Activated T-helper 1 cell treated with anti-CD3 and anti-CD28 coated beads, Interleukin-12 subunit alpha, Interleukin-12 subunit beta, Interleukin-2, Interleukin-4 antibody, amounts not matched to agents 30 ng/mL and 10 ng/mL and 1 ng/mL, durations not matched to agents 14 hours and 24 hours and 36 hours (primary cell): ENCODE measurements at places on chromosomes 12 and 14. TPM values are rescaled to one million over a fixed set of nuclear protein-coding genes. Genes with fewer than 3 reads are reported as not detected.

- no peaks in the 10 kb centered on the region for H3K4me1 ChIP-seq
- H3K27me3 ChIP-seq = no peaks in the 10 kb centered on the region
- no peaks in the 10 kb centered on the region for H3K36me3 ChIP-seq
These were observed 402.0 kb downstream of the SYT1 start for GRCh38 chr12:79266343-79267144.

- DNase-seq = no peak
- H3K36me3 ChIP-seq = no peaks in the 10 kb centered on the region
- H3K27ac ChIP-seq = no peak overlapping the region
- no peak overlapping the region for H3K4me3 ChIP-seq
These were observed 114.5 kb downstream of the RPAP3 start for GRCh38 chr12:47591361-47591791.

GRCh38 chr14:35380794-35381193 is 23.8 kb downstream of the NFKBIA start:
- peaks cover under 1% of the 10 kb centered on the region for H3K4me1 ChIP-seq
- H3K4me3 ChIP-seq = no peak overlapping the region
- H3K27ac ChIP-seq = no peak overlapping the region
- H3K27me3 ChIP-seq = peaks cover 3% of the 10 kb centered on the region

The GDF3 gene
- total RNA-seq = not detected in 2 replicates

DNA sequence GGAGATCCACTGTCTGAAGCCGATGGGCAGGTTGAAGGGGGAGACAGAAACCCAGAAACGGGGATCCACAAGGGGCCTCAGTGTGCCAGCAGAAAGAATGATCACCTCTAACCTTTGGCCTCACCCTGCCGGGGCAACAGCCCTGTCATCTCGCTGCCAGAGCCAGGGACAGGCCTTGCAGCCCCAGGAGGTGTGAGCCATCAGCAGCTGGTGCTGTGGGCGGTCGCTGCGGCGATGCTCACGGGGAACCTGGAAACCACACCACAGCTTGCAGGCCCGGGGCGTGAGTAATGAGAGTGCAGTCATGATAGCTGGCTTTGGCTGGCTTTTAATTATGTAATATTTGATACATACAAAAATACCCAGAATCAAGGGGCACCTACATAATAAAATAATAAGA is 4.7 kb upstream of the TTC7B start:
- H3K27ac ChIP-seq = no peak overlapping the region
- H3K36me3 ChIP-seq = peaks cover 3% of the 10 kb centered on the region
- DNase-seq = peak; percentile 51
- peaks cover 10% of the 10 kb centered on the region for H3K4me1 ChIP-seq
- peaks cover 22% of the 10 kb centered on the region for H3K27me3 ChIP-seq
- no peak overlapping the region for H3K4me3 ChIP-seq

- no peaks in the 10 kb centered on the region for H3K4me1 ChIP-seq
- H3K27me3 ChIP-seq = peaks cover 18% of the 10 kb centered on the region
- no peak overlapping the region for H3K27ac ChIP-seq
- H3K36me3 ChIP-seq = no peaks in the 10 kb centered on the region
- no peak for DNase-seq
- H3K4me3 ChIP-seq = no peak overlapping the region
These were observed 81.0 kb downstream of the TMX1 start for GRCh38 chr14:51321036-51321435.

The TMEM63C gene
- 1.6 TPM in 2 replicates for total RNA-seq

GRCh38 chr12:76080729-76081415 is 3.6 kb downstream of the NAP1L1 start:
- DNase-seq = no peak
- H3K27me3 ChIP-seq = no peaks in the 10 kb centered on the region
- peaks cover 43% of the 10 kb centered on the region for H3K36me3 ChIP-seq
- H3K4me1 ChIP-seq = peaks cover 81% of the 10 kb centered on the region

DNA sequence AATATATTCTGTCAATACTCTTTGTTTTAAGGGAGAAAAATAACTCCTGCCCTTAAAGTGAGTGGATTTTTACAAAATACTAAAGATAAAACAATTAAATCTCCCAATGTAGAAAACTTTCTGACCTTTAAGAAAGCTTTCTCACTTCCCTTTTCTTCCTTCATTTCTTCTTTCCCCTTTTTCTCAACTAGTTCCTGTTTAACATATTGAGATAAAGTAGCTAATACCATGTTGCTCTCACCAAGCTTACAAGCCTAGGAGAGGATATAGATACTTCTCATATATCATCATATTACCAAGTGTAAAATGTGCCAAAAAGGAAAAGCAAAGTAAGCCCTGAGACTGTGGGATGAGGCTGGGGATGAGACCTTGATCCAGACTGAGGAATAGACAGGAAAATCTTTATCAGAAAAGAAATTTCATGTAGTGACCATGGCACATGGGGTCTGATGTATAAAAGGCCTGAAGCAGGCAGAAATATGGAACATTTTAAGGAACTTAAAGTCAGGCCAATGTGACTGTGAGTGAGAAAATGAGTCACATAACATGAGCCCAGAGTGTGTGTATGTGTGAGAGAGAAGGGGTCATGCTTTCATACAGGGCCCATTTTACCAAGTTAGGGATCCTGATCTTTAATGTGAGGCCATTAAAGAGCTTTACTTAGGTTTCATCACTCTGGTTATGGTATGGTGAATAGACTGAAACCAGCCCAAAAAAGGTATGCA is 1.6 kb upstream of the RPL10L start:
- DNase-seq = no peak
- H3K4me3 ChIP-seq = no peak overlapping the region
- H3K27me3 ChIP-seq = no peaks in the 10 kb centered on the region
- no peaks in the 10 kb centered on the region for H3K4me1 ChIP-seq
- H3K27ac ChIP-seq = no peak overlapping the region
- H3K36me3 ChIP-seq = no peaks in the 10 kb centered on the region

The GLTP gene
- total RNA-seq = 27.7 and 29.1 TPM in 2 replicates

The KIF5A gene
- total RNA-seq = 2.4 TPM in 2 replicates

GRCh38 chr12:15547691-15548090 is 225.4 kb downstream of the PTPRO start:
- H3K4me1 ChIP-seq = peaks cover 44% of the 10 kb centered on the region
- H3K27ac ChIP-seq = peak overlapping the region; percentile 1
- H3K27me3 ChIP-seq = no peaks in the 10 kb centered on the region
- DNase-seq = no peak
- H3K4me3 ChIP-seq = peak overlapping the region; percentile 50

The SMCO2 gene
- total RNA-seq = 0.99 and 1.8 TPM in 2 replicates

The FGF23 gene
- total RNA-seq = not detected in 2 replicates

DNA sequence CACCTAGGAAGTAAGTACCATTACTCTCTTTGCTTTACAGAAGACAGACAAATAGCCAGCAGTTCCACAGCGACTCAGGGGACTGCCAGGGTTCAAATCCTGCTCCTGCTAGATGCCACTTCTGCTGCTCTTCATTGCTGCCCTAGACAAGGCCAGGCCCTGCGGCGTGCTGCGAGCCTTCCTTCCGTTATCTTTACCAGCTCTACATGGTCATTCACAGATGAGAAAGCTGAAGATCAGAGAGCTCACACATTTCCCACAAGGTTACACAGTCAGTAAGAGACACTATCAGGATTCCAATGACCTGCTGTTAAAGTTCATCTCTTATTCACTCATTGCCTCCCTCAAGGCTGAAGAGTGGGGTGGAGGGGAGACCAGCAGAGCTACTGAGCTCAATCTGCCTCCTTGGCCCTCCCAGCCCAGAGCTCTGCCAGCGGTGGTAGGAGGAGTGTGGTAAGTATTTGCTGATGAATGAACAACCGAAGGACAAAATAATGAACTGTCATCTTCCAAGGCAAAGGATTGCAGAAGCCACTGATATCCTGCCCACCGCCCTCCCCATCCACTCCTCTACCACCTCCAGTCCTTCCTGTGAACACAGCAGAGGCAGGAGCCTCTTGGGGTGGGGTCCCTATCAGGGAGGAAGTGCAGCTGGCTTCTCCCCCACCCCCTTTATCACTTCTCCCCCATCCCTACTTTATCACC is 14.6 kb upstream of the HDAC7 start:
- DNase-seq = no peak
- peaks cover 97% of the 10 kb centered on the region for H3K4me1 ChIP-seq

The IL22 gene
- 3.4 TPM in 2 replicates for total RNA-seq

- DNase-seq = no peak
- H3K4me1 ChIP-seq = no peaks in the 10 kb centered on the region
- H3K36me3 ChIP-seq = no peaks in the 10 kb centered on the region
- H3K27me3 ChIP-seq = no peaks in the 10 kb centered on the region
These were observed 18.7 kb downstream of the RASAL1 start for GRCh38 chr12:113116875-113117274.

The TPH2 gene
- not detected in 2 replicates for total RNA-seq

DNA sequence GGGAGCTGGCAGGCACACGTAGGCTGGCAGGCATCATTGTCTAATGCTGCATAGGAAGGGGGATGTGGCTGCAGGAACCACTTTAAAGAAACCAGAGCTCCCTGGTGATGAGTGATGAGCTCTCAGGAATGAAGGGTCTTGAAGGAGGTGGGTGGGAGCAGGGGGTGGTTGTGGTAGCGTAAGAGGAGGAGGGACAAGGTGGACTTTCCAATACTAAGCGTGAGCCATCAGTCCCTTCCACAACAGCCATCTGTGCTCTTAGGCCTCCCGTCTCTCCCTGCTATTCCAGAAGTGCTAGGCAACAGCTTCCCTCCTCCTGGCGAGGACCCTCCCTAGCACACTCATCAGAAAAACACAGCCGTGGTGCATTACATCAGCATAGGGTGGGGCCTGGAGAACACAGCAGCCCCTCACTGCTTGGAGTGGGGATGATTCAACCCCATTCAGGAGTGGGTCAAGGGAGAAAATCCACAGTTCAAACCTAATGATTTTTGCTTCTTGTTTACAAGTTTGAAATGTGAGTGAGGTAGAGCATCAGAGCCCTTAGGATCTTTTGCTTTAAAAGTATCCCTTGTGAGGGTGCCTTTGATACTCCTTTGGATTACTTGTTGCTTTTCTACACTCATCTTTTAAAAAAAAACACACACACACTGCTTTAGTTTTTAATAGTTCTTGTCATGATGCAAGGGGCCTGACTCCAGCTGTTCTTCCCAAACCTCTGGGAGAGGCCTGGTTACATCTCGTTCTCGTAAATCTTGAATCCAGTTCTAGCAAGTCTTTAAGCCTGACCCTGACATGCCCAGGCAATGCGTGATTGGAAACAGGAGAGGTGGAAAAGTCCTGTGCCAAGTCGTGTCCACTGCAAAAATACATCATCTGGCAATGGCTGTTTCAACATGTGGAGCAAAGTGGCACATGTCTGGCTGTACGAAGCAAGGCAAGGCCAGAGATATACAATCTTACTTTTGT is 356.4 kb upstream of the DDHD1 start:
- no peak overlapping the region for H3K4me3 ChIP-seq
- no peak for DNase-seq
- H3K4me1 ChIP-seq = no peaks in the 10 kb centered on the region
- H3K27ac ChIP-seq = no peak overlapping the region
- no peaks in the 10 kb centered on the region for H3K36me3 ChIP-seq

DNA sequence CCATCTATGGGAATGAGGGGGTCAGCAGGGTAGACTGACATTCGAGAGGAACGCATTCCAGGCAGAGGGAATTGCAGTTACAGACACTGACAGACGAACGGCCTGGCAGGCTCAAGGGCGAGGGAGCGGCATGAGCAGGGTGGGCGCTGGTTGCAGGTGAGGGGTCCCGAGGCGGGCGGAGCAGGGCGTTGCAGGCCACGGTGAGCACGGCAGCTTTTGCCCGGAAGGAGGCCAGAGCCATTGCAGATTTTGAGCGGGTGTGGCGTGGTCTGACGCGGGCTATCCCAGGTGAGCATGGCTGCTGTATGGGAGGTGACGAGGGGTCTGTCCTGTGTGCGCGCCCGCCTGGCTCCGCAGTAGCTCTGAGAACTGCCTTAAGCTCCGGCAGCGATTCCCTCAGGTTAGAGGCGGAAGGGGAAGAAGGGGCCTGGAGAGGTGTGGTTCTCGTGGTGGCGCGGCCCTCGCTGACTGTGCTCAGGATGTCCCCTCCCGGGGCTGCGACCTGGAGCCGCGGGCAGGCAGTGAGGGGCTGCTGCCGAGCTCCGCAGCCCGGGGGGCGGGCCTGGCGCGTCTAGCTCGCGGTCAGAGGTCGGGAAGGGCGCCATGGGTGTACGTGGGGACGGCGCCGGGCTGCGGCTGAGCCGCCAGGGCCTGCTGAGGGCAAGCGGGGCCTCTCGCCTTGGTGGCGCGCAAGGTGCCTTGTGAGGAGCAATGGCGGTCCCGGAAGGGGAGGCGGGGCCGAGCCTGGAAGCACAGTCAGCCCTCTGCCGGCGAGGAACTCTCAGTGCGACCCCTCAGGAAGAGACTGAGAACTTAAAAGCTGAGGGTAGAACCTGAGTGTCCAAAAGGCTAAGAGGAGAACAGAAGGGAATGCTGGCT is 177.1 kb downstream of the CACNA1C start:
- peaks cover 14% of the 10 kb centered on the region for H3K27me3 ChIP-seq
- H3K36me3 ChIP-seq = no peaks in the 10 kb centered on the region
- H3K27ac ChIP-seq = no peak overlapping the region
- H3K4me3 ChIP-seq = no peak overlapping the region
- DNase-seq = no peak
- no peaks in the 10 kb centered on the region for H3K4me1 ChIP-seq

DNA sequence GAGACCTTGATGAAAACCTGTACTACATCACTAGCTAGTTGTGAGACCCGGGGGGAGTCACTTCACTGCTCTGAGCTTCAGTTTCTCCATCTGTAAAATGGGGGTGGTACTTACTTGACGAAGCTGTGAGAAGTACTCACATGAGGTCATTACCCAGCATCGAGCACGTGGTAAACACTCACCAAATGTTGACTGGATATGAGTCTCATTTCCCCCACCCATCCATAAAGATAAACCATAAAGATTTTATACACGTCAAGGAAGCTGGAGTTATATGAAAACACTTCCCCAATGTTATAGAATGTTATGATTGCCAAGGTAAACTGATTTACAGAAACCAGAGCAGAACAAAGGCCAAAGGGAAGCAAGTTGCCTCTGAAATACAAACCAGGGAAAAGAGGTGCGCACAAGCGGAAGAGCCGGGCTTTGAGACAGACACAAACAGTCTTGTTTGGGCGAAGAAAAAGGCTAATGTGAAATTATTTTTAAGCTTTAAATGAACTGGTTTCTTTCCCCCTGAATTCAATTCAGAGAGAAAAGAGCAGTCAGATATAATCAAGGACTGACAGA is 536.8 kb downstream of the MED13L start:
- no peak for DNase-seq
- no peak overlapping the region for H3K4me3 ChIP-seq
- H3K27me3 ChIP-seq = no peaks in the 10 kb centered on the region
- no peaks in the 10 kb centered on the region for H3K4me1 ChIP-seq

DNA sequence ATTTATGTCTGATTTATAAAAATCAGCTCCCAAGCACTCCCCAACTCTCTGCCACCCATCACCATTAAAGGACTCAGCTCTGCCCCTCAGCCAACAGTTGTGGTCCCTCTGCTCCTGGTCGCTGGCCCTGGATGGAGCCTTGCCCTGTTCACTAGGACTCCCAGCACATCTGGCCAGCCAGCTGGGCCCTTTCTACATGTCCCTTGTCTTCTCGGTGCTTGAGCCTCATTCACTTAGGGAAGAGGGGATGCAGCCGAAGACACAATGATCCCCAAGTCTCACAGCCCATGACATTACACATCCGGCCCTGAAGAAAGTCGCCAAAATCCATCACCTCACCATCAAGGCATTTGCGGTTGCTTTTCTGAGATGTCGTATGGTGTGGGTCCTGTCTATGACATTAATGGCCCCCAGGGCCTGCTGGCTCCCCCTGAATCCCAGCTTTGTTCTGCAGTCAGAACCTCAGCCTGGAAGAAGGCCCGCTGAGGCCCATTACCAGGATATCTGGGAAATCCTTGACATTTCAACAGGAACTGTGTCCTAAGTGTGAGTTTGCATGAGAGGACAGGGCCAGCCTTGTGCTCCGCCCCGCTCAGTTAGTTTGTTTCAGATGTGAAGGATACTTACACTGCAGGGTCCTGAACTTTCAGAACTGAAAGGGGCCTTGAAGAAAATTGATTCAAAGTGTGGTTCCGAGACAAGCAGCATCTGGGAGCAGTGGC is 19.1 kb downstream of the TSPAN11 start:
- no peaks in the 10 kb centered on the region for H3K36me3 ChIP-seq
- no peak overlapping the region for H3K27ac ChIP-seq
- H3K27me3 ChIP-seq = peaks cover 3% of the 10 kb centered on the region
- no peak for DNase-seq
- no peak overlapping the region for H3K4me3 ChIP-seq
- H3K4me1 ChIP-seq = no peaks in the 10 kb centered on the region
